ENCODE measurements at places on chromosomes 12 and 14.

DNA sequence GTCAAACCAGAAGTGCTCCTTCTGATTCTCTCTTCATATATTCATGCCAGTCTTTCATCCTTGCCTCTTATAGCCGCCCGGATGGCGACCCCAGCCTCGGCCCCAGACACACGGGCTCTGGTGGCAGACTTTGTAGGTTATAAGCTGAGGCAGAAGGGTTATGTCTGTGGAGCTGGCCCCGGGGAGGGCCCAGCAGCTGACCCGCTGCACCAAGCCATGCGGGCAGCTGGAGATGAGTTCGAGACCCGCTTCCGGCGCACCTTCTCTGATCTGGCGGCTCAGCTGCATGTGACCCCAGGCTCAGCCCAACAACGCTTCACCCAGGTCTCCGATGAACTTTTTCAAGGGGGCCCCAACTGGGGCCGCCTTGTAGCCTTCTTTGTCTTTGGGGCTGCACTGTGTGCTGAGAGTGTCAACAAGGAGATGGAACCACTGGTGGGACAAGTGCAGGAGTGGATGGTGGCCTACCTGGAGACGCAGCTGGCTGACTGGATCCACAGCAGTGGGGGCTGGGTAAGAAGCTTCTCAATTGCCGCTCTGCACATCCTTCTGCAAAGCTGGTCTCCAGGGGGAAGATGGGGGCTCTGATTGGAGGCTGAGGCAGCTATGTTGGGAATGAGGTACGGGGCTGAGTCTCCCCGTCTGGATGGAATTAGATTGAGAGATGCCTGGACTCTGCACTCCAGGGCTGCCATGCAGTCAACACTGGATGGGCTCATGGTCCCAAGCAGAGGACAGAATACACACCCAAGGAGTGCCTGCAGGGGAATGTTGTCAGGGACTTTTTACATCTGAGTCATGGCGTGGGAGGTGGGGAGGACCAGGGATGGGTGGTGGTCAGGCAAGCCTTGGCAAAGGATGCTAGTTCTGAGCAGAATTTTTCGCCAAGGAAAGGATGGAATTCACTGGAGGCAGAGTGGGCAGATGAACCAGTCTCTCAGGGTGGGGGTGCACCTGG, 1.3 kb downstream of the BCL2L2 start:
- no peak for DNase-seq

GRCh38 chr12:30926243-30927221, at the start of gene TSPAN11:
TSPAN11 (plus strand) TSS chr12:30926748; CDS start chr12:30953992, 27,244 bp downstream.
- DNase-seq = no peak

DNA sequence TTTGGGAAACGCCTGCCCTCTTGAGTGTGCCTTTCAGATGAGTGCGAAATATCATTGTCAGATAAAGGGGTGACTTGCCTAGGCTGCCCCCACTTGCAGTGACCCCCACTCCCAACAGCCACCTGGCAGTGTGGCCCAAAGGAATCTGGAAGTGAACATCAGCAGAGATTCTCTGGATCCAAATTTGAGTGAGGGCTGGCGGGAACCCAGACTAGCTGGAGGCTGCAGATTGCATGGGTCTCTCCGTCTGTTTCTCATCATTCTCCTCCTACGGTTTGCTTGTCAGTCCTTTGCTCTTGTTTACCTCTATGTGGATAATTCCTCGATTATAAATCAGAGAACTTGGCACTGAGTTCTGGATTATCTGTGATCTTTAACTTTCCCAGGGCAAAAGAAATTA, 280.8 kb downstream of the ZFP36L1 start:
- DNase-seq = no peak

GRCh38 chr12:24573621-24574020, 375.3 kb downstream of the BCAT1 start:
- DNase-seq = no peak

- no peak for DNase-seq
Measured at GRCh38 chr12:18139989-18140596, 50.1 kb upstream of the RERGL start.

DNA sequence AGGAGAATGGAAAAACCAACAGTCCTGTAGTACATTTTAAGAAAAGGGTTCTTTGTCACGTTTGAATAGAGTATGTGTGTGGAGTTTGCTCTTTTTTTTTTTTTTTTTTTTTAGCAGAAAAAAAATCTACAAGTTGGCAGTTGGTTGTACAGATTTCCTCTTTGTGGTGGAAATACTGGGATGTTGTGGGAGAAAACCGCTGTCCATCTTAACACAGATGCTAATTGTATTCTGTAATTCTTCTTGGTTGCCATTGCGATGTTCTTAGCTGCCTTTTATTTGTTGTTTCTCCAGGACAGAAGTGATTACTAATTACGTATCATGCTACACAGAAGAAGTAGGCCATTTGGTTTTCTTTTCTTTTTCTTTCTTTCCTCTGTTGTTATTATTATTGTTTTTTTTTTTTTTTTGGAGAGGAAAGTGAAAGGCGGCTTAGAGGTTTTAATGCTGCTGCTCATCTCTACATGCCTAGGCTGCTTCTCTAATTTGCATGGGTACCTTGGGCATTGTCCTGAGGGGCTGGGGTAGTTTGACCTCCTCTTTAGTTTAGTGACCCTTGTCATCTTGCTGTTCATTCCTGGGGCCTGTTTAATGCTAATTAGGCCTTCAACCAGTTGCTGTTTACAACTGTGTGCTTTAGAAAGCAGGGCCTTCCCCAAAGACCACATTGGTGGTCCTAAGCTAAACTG, 94.7 kb downstream of the TMTC2 start:
- DNase-seq = no peak

GRCh38 chr12:108046135-108046534, 83.0 kb upstream of the WSCD2 start:
- no peak for DNase-seq

DNA sequence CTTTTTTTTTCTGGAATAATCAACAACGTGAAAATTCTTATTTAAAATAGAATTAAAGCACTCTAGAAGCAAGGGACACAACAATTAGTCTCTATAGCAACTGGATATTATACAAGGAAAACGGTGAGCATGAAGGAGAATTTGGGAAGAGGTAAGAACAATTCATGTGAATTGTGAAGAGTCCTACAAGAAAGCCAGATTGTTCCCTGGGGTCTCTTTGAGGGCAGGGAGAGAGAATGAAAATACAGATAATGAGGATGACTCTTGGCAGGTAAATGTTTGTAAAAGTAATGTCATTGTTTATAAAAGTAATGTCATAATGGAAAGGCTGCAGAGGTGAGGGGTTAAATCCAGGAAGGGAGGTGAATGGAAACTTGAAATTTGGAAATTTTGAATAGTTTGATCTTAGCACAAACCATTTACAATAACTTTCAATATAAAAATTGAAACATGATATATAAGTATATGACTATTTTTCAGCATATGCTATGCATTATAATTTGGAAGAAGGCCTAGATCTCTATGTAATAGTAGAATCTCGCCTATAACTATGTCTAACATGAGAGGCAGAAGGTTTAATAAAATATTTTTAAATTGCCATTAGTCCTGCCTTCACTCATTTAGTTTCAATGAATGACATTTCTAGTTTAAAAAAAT, 378.8 kb upstream of the DCN start:
- DNase-seq = no peak

DNA sequence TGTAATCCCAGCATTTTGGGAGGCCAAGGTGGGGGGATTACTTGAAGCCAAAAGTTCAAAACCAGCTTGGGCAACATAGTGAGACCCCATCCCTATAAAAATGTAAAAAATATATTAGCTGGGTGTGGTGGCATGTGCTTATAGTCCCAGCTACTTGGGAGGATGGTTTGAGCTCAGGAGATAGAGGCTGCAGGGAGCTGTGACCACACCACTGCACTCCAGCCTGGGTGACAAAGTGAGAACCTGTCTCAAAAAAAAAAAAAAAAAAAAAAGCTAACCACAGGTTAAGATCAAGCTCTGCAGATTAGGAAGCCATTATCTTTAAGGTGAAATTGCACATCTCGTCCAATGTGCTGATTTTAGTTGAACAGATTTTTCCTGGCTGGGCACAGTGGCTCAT, 23.7 kb upstream of the CERS5 start:
- no peak for DNase-seq

- no peak for DNase-seq
Measured at GRCh38 chr14:36367985-36368774, 47.7 kb upstream of the MBIP start.

GRCh38 chr12:103166949-103167348, 209.5 kb downstream of the ASCL1 start:
- DNase-seq = no peak
